ENCODE measurements at places on chromosomes 7 and 10.

- no peak for DNase-seq
These were observed 23.7 kb upstream of the LIMK1 start for GRCh38 chr7:74059681-74060588.

DNA sequence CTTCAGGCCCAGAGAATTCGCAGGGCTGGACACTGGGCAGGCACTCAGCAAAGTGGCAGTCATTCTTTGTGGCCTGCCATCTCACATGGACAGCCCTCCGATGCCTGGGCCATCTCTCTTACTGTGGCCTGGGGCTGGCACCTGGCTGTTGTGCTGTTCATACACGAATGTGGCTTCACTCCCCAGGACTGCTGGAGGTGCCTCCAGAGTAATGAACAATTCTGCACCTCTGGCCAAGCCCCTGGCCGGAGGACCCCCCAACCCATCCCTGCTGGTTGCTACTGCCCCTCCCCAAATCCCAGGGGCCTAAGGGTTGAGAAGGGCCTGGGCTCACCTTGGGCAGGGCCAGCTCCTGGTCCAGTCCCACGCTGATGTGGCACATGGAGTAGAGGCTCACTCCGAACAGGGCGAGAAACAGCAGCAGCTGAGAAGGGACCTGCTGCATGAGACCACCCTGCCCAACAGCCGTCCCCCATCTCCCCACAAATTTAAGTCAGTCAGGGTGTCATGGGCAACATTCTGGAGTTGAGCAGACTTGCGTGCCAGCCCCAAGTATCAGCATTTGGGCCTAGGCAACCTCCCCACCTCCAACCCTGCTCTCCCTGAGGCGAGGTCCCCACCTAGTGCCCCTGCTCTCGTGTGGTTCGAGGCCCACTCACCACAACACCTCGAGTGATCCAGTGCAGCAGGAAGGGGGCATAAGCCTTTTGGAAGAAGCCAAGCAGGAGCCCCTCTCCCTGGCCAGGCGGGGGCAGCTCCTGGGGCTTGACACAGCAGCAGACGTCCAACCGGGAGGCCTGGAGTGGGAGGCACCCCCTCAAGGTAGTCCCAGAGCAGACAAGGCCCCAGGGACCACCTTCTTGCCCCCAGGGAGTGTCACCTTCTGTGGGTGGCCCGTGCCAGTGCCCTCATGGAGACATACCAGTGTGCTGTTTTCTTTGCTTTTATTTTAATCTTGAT lies 9.4 kb downstream of the NPC1L1 start:
- DNase-seq = no peak

DNA sequence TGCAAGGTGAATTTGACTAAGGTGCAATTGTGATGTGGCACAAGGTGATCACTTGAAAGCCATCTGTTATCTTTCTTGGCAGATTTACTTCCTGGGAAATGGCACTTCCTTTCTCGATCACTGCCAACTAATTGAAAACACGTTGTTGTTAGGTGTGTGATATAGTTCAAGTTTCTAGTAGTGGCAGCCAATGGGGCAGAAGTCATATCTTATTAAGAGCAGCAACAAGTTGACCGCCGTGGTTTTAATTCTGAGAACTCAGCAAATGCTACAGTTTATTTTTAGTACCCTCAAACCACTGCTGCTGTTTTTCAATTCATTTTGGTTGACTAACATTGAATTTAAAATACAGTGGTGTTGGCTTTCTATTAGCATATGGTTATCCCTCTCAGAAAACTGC lies 1.6 kb downstream of the CHN2 start:
- DNase-seq = no peak

DNA sequence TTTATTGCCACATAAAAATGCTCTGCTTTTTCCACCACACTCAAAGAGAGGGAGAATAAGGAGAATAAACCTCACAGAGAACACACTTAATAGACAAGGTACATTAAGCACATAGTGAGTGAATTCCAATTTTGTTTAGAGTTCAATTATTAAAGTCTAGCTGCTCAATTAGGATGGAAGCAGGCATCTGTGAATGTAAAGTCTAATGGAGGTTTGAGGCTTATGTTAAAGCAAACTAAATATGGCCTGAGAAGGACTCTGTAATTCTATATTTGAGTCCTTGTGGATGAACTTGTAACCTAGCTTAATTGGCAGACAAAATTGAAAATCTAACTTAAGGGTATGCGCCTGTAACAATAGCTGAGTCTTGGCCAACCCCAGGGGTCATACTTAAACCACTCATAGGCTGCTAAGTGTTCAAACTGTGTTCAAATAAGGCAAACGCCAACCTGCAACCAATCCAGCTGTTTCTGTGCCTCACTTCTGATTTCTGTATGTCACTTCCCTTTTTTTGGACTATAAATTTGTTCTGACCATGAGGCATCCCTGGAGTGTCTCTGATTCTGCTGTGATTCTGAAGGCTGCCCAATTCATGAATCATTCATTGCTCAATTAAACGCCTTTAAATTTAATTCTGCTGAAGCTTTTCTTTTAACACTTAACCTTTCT lies 31.3 kb upstream of the NME8 start:
- DNase-seq = no peak

DNA sequence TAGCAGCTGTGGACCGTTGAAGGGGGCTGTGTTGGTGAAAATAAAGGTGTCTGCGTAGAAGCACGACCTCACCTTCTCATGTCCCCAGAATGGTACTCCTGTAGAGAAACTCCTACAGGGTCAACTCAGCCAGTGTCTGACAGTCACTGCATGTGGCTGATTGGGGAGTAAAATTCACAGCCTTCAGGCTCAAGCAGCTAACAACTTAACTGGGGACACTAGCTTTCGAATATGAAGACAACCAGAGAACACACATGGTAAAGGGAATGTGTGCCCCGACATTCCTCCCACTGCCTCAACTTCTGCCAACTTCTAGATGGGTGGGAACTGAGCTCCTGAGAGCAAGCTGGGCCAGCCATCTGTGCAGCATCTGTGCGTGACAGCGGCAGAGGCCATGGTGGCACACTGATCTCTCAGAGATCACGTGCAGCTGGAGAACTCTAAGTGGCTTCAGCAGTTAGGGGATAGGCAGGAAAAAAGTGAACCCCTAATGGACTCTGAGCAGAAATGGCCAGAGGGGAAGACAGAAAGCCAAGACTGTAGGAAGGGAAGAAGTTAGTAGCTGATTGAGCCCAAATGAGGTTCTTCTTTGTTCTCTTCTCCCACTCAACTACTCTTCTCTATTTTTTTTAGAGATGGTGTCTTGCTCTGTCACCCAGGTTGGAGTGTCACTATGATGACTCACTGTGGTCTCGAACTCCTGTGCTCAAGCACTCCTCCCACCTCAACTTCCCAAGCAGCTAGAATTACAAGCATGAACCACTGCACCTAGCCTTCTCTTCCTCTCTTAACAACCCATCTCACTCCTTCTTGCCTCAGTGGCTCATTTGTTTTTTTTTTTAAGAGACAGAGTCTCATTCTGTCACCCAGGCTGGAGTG lies 280.8 kb downstream of the ZEB1 start:
- DNase-seq = no peak

- DNase-seq = no peak
These were observed 55.6 kb upstream of the SHH start for GRCh38 chr7:155867734-155868400.

- DNase-seq = no peak
These were observed 50.5 kb upstream of the GTF2I start for GRCh38 chr7:74606909-74607510.

- DNase-seq = no peak
These were observed 67.2 kb upstream of the FAM204A start for GRCh38 chr10:118409295-118409694.

DNA sequence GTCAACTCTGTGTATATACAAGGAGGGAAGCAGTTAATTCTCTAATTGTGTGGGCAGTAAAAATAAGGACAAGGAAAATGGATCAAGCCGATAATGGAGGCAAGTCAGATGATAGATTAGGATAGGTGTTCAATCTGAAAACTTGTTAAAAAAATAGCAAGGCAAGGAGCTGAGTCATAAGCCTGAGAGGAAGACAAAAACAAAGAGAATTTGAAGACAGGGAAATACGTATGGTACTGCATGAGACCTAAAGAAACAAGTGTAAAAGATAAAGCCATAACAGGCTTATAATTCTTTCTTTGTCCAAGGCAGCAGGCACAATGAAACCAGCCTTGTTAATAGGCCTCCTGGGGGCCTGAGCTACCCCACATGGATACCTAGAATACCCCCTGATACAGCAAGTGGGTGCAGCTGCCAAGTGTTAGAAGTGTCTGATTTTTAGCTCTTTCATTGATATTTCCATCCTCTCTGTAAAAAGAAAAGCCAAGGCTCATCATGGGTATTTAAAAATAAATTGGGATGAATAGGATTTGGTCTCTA lies 1570.6 kb upstream of the LRRTM3 start:
- DNase-seq = no peak

- no peak for DNase-seq
These were observed 224.5 kb upstream of the GLI3 start for GRCh38 chr7:42461537-42461936.

DNA sequence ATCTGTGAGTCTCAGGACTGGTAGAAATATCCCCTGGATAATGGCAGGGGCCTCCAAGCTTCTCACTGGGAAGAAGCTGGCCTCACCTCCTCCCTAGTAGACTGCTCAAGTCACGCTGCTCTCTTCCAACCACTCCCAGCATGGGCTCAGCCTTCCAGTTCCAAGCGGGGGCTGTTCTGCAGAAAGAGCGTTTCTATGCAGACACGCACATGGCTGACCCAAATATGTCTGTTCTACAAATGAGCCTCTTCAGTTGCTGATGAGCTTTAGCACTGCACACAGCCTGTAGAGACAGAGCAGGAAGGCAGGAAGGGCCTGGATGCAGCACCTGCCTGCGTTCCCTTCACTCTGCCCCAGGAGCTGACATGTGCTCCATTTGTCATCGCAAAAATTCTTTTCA lies 523.9 kb upstream of the MGMT start:
- DNase-seq = no peak

- DNase-seq = no peak
These were observed 875.0 kb downstream of the REEP3 start for GRCh38 chr10:64396105-64396708.

DNA sequence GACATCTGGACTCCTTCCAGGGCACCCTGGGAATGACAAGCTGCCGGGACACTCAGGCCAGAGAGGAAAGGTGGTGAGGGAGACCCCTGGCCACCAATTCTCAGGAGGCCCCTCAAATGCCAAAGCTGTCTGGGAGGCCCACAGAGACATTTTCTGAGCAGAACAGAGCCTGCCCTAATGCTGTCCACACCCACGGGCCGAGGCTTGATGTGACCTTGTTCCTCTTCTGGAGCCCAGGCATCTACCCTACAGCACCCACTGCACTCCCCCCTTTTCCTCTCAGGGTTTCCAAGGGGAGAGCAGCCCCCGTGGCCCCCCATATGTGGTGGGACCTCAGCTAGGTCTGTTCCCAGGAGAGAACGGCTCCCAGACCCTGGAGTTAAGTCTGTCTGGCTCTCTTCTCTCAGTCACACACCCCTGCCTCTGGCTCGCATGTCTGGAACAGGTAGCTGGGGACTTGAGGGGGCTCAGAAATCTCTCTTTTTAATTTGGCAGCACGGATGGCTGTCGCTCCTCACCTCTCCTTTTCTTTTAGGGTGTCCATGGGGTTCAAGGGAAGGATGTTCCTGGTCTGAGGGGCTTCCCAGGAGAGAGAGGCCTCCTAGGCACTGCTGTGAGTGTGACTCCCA lies 16.8 kb upstream of the VOPP1 start:
- DNase-seq = no peak

DNA sequence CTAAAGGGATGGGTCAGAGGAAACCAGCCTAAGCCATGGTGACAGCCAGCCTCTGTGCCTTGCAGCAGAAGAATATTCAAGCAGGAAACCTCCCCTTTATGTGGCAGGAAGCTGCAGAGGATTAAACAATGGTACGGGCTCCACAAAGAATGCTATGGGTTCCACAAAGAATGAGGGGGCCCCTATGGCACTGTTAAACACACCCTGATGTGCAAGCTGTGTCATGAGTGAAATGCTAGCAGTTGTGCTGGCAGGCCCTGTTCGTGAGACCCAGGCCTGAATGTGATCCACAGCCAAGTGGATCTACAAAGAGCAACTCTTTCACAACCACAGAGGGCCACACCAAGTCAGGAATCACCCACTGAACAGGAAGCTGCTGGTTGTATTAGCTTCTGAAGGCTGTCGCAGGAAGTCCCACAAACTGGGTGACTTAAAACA lies 68.9 kb downstream of the MYOF start:
- DNase-seq = peak; percentile 17

DNA sequence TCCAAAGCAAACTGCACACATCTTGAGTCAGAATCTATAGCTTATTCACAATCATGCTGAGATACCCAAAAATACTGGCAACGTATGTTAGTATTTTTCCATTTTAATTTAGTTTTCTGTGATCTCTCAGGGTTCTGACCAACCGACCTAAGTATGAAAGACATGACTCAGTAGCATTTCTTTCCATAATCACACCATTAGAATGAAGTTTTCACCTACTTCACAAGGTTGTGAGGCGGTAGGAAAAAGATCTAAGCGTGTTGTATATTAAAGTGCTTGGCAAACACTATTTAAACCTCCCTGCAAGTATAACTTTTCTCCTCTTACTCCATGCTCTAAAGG lies 49.1 kb downstream of the PLCE1 start:
- no peak for DNase-seq

- DNase-seq = peak; percentile 59
These were observed 59.2 kb downstream of the CDHR3 start for GRCh38 chr7:106022193-106022821.

DNA sequence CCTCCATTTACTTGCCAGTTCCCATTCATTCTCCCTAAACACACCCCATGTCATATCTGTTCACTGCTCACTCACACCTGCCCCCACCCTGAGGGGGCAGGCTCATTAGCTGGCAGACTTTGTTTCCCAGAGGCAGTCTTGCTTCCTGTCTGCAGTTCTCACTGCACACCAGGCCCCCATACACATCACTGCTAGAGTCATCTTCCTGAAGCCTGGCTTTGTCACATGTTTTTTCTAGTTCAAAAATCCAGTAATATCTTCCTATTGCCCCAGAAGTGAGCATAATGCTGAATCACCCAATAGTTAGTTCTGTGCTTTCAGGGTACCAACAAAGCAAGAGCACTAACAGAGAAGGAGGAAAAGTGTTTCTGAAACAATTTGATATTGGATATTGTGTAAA lies 1.9 kb downstream of the LRRC72 start:
- no peak for DNase-seq

DNA sequence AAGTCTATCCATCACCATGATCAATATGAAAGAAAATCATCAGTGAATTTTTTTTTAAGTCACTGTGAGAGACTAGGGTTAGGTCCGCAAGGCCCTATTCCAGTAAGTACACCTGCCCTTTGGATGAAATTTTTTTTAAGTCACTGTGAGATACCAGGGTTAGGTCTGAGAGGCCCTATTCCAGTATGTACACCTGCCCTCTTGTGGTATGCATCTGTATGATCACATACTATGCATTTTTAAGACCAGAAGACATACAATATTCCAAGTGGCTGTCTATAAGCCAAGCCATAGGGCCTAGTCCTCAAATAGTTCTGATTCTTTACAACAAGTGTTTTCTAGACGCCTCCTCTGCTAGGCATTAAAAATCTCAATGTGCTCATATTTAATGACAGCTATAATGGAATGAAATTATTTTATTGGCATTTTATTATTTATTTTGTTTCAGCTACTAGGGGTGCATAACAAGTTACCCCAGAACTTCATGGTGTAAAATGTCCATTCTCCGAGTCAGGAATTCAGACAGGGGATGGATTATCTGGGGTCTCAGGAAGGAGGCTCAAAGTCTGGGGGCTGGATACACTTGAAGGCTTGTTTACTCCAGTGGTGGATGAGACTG lies 53.1 kb downstream of the TEX36 start:
- DNase-seq = no peak
